ENCODE measurements at places on chromosomes 1 and 21.

DNA sequence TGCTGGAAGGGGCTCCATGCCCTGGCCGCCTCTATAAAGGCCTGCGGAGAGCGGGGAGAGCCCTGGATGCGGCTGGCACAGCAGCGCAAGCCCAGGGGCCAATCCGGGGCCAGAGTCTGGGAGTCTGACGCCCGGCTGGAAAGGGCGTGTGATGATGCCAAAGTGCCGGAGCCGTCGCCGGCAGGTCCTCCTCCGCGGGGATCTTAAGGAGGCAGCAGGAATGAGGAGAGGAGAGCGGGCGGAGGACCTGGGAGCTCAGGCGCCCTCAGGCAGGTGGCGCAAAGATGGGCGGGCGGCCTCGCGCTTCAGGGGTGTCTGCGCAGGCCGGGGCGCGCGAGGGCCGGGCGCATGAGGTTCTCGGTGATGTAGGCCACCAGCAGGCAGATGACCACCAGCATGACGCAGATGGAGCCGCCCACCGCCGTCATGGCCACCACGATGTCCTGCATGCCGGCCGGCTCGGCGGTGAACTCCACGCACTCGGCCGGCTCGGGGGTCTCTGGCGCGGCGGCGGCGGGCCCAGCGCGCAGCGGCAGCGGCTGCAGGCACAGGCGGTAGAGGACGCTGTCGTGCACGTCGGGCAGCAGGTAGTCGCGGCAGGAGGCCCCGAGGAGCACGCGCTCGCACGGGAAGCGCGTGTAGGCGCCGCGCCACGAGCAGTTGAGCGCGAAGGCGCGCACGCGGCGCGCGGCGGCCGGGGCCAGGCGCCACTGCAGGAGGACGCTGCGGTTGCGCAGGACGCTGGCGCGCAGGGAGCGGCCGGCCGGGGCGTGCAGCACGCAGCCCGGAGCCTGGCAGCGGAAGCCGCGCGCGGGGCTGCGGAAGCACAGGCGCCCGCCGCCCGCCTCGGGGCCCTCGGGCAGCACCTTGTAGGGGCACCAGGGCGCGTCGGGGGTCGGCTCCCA, 653 bp downstream of the FNDC10 start:
- DNase-seq: peak; percentile 74

DNA sequence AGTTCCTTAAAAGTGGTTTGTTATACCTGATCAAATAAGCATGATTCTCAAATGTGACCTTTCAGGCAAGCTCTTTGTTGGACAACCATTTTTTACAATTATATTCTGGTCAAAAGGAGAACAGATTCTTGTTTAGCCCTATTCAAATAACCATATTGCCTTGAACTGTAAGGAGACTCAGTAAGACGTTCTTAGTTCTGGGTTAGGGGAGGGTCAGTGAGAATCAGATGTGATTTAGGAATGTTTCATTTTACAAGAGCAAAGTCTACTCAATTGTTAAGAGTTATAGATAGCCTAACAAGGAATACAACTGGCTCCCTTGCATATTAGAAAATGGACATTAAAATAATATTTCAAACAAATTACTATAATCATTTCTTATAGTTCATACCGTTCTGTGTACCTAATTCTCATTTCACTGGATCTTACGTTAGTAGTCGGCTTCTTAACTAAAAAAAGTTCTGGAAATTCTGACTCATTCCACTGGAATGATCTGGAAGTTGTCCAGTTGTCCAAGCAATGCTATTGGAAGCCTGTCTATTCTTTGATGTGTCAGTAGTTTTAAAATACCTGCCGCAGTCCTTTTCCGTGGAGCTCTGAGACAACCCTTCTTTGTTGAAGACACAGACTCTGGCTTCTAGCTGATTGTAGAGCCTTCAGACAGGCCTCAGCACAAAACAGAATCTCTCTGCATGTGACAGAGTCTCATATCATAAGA, 88.8 kb downstream of the MAST2 start:
- DNase-seq: no peak

- DNase-seq: no peak
These were observed 23.7 kb downstream of the NKAIN1 start for GRCh38 chr1:31216016-31216415.

GRCh38 chr1:180301135-180301742, 71.2 kb downstream of the LHX4 start:
- DNase-seq: no peak

DNA sequence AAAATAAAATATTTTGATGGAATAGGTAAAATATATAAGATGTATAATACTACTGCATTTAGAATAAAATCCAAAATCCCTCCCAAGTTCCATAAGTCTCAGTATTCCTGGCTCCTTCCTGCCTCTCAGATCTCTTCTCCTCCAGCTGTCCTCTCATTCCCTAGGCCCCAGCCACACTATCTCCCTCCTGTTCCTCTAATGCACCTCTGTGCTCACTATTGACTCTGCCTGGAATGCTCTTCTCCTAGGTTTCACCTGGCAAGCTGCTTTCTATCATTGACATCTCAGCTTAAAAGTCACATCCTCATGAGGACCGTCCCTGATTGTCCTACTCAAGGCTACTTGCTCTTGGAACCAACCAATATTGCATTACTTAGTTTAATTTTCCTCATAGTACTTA, 7.2 kb downstream of the NME7 start:
- no peak for DNase-seq

GRCh38 chr1:167602840-167603239, 27.2 kb upstream of the RCSD1 start:
- DNase-seq: no peak

DNA sequence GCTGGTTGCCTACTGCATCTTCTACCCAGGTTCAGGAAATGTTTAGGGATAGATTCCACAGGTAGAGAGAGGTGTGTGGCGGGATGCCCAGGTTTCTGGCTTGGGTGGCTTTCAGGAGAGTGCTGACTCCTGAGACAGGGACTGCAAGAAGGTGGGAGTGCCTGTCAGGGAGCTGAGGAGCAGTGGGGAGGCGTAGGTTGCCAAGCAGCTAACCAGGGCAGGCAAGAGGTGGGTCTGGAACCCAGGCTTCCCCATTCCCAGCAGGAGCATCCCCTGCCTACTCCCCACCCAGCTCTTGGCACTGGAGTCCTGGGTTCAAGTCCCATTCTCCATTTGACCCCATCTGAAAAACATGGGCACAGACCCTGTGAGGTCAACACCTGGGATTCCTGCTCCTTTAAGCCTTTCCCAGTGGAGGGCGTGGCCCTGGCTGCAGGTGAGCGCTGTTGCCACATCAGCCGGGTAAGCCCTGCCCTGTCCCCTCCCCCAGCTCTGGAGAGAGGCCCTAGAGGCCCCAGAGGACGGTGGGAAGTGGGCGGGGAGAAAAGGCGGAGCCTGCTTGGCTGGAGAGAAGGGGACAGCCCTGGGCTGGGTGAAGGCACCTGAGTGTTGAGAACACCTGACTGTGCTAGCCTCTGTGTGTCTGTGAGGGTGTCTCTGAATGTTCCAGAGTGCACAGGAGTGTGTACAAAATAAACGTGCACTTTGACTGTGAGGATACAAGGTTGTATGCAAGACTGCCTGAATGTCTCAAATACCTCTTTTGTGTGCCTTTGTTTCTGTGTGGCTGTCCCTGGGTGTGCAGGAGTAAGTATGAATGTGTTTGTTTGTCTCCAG, 14.0 kb upstream of the SYNC start:
- DNase-seq: peak; percentile 82

GRCh38 chr1:241408170-241408569, 51.2 kb upstream of the RGS7 start:
- DNase-seq: no peak

GRCh38 chr1:49864581-49864980, 159.2 kb downstream of the AGBL4 start:
- no peak for DNase-seq

GRCh38 chr1:9455487-9456234, 83.6 kb upstream of the SLC25A33 start:
- DNase-seq: peak; percentile 92

- DNase-seq: no peak
These were observed 14.8 kb downstream of the ADORA3 start for GRCh38 chr1:111488669-111489068.

GRCh38 chr1:65605621-65606020, 185.2 kb downstream of the LEPR start:
- no peak for DNase-seq

GRCh38 chr1:117036018-117036461, 24.1 kb upstream of the TTF2 start:
- no peak for DNase-seq

GRCh38 chr1:216884614-216885229, 161.5 kb upstream of the ESRRG start:
- DNase-seq: no peak

- DNase-seq: no peak
These were observed 298.3 kb downstream of the ASTN1 start for GRCh38 chr1:176866011-176866714.

GRCh38 chr1:227891223-227891954, 56.3 kb downstream of the WNT9A start:
- DNase-seq: peak; percentile 46

DNA sequence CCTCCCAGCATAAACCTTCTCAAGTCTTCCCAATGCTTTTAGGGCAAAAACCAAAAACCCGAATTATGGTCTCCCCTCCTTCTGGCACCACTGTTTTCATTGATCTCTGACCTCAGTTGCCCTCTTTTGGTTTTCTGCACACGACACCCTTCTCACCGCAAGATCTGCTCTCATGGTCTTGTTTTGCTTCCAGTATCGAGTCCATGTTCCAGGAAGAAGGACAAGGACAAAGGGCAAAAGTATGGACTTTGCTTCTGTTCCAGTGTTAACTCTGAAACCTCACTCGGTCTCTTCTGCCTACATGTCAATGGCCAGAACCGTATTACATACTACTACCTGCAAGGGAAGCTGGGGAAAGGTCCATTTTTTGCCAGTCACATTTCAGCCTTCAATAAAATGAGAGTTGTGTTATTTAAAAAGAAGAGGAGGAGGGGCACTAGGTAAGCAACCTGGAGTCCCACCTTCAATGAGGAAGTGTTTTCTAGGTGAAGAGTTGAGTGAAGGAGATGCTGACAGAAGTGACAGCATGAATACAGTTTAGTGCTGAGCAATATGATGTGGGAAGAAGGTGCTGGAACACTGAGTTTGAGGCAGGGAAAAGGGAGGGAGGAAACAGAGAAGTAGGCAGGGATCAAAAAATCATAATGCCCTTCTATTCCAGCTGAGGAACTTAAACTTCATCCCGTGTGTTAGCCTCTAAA, 183.4 kb downstream of the FGGY start:
- no peak for DNase-seq

GRCh38 chr1:2155788-2156187, 38.8 kb downstream of the FAAP20 start:
- no peak for DNase-seq

GRCh38 chr1:215360758-215361157, 206.3 kb upstream of the KCTD3 start:
- DNase-seq: no peak

GRCh38 chr1:104929280-104929679, 1179.6 kb downstream of the AMY1C start:
- DNase-seq: no peak

DNA sequence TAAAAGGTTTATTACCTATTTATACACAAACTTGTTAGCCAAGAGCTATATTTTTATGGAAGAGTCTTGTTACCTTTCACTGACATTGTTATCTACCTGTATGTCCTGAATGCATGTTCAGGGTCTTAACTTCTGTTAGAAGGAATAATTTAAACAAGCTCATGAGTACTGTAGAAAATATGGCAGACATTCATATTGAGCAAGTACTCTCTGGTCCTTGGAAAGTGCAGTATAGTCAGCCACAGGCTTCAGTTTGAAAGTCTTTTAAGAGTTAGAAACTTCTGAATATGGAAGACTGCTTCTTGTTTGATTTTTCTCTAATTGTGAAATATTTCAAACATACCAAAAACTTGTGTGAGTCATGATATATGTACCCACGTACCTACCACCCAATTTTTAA, 16.6 kb downstream of the DIP2A start:
- no peak for DNase-seq

- no peak for DNase-seq
These were observed 29.3 kb upstream of the SELENON start for GRCh38 chr1:25770541-25771220.

DNA sequence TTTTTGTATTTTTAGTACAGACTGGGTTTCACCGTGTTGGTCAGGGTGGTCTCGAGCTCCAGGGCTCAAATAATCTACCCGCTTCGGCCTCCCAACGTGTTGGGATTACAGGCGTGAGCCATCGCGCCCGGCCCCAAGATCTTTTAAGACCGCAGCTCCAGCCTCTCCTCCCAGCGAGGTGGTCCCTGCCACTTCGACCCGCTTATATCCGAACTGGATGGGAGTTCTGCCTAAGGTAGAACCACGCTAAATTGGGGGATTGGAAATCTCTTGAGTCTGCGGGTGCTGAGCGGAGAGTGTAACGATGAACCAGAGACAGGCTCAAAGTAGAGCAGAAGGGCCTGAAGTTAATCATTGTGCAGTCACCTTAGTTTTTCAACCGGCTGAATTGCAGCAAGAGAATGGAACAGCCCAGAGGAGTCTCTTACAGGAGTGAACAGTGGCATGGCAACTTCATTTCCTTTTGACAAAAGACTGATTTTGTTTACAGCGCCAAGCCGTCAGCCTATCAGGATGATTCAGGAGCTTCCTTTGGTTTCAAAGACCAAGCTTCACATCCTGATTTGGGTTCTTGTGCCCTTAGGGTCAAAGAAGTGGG, 726 bp upstream of the CYB5R1 start:
- DNase-seq: no peak

GRCh38 chr1:201543871-201544642, 5.1 kb downstream of the NAV1 start:
- no peak for DNase-seq

- DNase-seq: no peak
These were observed 17.6 kb upstream of the TSHB start for GRCh38 chr1:115012006-115012405.

DNA sequence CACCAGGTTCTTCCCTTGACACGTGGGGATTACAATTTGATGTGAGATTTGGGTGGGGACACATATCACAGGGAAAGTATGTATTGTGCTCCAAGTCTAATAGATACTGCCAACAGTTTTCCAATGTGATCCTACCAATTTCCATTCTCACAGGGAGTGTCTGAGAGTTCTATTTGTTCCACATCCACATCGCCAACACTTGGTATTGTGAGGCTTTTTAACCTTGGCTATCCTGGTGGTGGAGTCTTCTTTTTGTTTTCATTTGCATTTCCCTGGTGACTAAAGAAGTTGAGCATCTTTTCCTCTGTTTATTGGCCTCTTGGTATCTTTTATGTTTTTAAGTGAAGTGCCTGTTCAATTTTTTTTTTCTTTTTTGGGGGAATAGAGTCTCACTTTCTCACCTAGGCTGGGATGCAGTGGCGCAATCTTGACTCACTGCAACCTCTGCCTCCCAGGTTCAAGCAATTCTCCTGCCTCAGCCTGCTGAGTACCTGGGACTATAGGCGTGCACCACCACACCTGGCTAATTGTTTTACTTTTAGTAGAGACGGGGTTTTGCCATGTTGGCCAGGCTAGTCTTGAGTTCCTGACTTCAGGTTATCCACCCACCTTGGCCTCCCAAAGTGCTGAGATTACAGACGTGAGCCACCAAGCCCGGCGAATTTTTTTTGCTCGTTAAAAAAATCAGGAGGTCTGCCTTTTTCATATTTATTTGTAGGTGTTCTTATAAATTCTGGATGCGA, 15.9 kb upstream of the PADI1 start:
- DNase-seq: peak; percentile 6
